ENCODE measurements at places on chromosomes 13 and 19.

- DNase-seq, result no peak
Observed at GRCh38 chr13:47796816-47797215, 204.3 kb downstream of the SUCLA2 start.

DNA sequence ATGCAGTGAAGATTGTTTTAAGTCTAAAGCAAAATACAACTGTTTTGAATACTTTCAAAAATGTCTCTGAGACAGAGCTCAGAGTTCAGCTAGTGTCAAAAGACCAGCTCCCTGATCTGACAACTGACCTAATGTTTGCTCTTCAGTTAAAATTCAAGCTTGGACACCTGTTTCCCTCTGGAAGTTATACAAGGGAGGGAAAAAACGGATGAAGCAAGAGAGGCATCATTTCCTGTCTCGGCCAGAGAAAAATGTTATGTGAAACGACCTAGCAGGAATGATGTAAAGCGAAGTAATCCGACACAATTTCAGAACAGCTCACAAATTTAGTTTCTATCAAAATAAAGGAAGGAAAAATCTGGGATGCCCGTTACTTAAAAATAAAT, 59.4 kb downstream of the ZAR1L start:
- DNase-seq, result no peak

- peak; percentile 86 for DNase-seq
Observed at GRCh38 chr13:30341815-30342570, 34.6 kb upstream of the KATNAL1 start.

DNA sequence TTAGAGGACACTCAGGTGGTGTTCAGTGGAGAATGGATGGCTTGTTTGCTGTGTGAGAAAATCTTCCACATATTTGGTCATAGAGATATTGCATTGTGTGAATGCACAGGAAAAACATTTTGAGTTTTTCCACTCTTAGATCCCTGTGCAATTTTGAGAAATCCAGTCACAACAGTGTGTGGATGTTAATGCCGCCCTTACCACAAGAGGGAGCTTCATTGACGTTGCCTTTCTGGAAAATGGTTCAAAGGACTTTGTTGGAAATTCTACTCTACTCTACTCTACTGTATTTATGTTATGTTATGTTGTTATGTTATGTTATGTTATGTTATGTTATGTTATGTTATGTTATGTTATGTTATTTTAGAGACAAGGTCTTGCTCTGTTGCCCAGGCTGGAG, 13.4 kb downstream of the ZNF20 start:
- no peak for DNase-seq

DNA sequence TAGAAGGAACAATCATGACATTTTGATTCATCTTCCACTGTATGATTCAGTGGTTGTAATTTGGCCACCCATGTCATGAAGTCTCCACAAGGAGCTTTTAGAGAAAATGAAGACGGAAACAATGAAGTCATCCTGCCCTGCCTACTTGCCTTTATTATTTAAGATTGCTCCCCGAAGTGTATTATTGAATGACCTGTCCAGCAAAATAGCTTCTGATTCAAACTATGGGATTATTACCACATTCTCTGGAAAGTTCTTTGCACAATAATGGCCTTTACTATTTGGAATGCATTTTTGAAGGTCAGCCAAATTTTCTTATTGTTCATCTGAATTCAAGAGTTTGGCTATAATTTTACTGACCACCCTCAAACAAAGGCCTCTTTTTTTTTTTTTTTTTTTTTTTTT, 77.8 kb upstream of the RFC3 start:
- peak; percentile 36 for DNase-seq

DNA sequence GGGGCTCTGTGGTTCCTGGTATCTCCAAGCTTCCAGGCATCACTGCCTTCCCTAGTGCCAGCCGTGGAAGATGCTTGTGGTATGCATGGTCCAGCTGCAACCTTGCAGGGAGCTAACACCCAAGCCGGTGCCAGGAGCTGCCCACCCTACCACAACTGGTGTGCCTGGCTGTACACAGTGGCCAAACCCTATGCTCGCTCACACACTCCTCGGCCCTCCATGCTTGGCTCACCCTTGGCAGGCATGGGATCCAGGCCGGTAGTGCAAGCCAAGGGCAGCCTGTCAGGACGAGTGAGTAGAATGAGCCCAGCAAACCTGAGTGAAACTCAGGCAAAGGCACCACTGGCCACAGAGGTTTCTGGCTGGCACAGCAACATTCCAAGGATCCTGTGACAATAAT, 1676.0 kb downstream of the SLITRK1 start:
- no peak for DNase-seq

DNA sequence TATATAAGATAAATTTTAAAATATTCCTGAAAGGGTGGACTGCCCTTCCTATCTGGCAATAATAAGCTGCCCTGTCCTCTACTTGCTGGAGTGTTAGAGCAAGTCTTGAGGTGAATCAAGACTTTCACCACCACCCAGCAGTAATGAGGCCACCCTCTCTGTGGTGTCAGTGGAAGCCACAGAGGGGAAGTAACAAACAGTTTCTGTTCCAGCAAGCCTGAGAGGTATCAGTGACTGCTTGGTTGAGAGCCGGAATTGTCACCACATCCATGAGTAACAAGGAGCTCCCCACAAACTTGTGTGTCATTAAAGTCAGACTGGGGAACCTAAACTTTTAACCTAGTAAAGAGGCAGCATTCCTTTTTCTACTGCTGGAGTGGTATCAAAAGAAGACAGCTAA, 532.7 kb upstream of the SPRY2 start:
- DNase-seq, result no peak

GRCh38 chr13:86737334-86737932, 933.7 kb upstream of the SLITRK5 start:
- no peak for DNase-seq

- DNase-seq, result no peak
Observed at GRCh38 chr19:5487222-5487621, 32.0 kb downstream of the ZNRF4 start.

DNA sequence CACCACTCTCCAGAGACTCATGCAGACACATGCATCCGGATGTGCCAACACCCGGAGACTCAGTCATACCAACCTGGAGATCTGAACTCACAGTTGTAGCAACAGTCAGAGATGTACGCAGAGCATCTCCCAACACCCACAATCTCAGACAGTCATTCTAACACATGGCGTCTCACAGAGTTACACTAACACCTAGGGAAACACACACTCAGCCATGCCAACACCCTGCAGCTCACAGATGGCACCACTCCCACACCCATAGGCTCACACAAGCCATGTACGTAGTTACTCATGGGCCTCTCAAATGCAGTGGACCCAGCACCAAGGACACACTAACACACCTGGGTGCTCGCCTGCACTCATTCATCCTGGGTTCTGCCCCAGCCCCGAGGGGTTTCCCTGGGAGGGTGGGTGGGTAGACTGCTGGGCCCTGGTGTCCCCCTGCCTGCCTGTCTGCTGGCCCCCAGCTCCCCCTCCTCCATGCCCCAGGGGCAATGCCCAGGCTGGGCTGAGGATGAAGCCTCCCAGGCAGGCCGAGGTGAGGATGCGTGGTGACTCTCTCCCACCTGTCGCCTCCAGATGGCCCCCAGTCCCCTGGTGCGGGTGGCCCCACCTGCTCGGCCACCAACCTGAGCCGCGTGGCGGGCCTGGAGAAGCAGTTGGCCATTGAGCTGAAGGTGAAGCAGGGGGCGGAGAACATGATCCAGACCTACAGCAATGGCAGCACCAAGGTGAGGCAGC, 10.0 kb downstream of the PKN1 start:
- no peak for DNase-seq

GRCh38 chr19:4730740-4731171, 7.1 kb upstream of the DPP9 start:
- DNase-seq, result no peak

DNA sequence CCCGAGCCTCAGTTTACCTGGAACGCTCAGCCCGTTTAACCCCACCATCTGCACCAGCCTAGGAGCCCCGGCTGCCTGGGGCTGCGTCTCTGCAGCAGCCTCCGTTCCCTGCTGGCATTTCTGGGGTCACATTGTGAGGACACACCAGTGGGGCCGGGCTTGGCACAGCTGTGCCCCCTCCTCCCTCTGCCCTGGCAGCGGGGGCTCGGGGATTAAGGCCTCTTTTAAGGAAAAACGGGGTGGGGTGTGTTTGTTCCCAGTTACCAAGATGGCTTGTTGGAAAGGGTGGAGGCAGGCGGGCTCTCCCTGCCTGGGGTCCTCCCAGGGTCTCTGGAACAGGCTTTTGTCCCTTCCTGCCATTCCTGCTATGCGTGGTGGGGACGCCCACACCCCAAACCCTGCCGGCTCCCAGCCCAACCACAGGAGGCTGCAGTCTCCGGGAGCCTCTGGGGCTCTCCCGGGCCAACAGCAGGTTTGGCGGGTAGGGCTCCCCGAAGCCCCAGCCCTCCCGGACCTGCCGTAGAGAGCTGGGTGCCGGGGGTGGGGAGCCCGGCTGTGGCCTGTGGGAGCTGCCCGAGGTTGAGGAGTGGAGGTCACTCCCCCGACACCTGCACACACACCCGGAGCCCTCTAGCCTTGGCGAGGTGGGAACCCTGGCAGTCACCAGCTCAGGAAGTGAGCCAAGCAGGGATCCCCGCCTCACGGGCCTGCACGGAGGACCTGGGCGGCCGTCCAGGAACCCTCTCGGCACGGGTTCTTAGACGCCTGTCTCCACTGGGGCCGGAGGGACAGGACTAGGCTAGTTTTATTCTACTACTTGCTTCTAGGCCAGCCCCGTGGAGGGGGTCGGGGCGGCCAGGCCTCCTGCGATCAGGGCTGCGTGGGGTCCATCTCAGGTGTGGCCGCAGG, 36.9 kb downstream of the GADD45B start:
- no peak for DNase-seq

DNA sequence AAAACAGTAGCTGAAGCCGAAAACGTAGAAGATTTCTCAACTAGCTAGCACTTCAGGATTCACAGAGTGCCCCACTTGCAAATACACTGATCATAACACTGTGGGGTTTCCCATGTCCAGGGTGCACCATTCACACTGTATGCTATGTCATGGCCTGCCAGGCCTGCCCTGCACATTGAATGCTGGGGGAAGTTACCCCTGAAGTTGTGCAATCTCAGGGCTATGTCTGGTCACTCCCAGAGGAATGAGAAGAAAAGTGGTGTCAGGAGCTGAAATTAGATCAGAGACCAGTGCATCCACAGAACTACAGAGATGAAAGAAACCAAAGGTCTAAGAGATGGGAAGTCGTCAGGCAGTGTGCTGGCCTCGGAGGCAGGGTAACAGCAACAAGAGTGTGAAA, 196.8 kb downstream of the RAP2A start:
- no peak for DNase-seq

DNA sequence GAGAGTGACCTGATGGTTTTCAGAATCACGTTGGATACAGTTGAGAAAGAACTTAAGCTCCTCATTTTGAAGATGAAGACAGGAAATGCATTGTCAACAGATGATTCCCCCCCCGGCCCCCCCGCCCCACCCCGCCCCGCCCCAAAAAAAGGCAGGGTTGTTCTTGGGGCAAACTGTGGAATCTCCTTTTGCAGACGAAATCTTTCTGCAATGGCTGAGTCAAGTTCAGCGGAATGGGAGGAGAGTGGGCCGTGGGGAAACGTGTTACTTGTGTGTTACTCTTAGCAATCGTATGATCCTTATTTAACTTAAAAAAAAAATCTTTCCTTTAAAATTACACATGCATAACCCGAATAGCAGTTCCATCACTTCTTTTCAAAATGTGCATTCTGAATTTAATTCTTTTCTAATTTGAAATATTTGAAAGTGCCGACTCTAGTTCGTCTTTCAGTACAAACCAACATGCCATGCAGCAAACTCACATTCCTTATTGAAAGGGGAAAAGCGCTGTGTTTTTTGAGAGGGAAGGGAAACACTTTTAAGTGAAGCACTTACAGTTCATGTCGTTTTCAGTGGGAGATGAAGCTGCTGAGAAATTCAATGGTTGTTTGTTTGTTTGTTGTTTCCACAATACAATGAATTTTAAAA, 348.5 kb upstream of the ARGLU1 start:
- peak; percentile 13 for DNase-seq

DNA sequence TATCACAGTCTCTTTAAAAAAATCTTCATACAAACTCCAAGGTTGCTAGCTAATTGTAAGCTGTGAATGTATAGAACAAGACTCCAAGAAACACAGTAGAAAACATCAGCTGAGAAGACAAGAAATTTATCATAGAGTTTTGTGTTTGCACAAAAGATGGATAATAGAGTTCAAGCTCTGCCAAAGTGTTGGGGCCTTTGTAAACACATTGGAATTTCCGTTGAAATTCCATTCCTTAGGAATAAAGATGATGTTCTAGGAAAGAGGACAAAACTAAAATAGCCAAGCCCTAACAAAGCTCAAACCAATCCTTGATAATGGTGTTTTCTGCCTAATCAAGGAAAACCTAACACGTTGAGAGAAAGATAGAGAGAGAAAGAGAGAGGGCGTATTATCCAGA, 20.6 kb downstream of the LRRC63 start:
- peak; percentile 3 for DNase-seq

- DNase-seq, result no peak
Observed at GRCh38 chr19:21612403-21612872, 107.0 kb downstream of the ZNF429 start.

DNA sequence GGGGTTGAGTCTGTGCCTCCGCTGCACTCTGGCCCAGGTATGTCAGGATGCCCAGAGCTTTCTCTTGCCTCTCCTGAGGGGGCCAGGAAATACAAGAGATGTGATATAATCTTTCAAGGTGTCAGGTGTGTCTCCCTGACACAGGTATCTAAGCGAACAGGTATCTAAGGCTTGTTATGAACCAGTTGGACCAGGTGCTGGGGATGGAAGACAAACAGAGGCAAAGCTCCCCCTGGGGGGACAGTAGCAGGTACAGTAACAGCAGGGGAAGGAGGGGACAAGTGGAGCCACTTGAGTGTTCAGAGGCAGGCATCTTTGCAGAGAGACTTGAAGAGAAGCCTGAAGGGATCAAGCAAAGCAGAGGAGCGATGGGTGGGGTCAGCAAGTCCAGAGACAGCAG, 2.6 kb downstream of the LENG1 start:
- no peak for DNase-seq

DNA sequence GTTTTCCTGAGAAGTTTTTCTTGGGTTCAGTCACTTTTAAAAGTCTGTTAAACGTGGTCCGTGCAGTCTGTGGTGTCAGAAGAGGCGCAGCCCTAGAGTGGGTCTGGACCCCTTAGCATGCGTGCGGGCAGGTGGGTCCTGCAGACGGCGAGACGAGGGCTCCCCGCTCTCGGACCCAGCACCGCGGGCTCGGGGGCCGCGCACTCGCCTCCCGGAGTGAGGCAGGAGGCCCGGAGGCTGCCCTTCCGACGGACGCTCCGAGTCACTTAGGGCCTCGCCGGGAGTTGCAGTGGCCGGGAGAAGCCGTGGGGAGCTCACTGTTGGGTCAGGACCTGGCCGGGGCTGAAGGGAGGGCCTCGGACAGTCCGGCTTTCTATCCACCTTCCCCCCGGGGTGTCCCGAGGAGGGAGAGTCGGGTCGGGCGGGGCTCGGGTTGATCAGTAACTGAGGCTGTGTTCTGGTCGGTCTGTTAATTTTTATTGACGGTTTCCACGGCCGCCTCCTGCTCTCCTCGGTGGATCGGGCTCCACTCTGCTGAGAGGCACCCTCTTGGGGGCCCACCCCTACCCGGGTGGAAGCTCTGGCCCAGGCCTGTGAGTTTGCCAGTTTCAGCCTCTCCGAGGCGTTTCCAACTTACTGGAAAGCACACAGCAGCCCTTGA, 1.3 kb downstream of the PTBP1 start:
- no peak for DNase-seq
